NCI-H1105 treated with DMSO at 0.1 percent for 48 hours (cell line): ENCODE measurements at places on chromosomes 4 and X.

GRCh38 chr4:5044341-5044740 is 6.9 kb upstream of the STK32B start:
- no peak for DNase-seq

- no peak for DNase-seq
These were observed 4.6 kb downstream of the SEC31A start for GRCh38 chr4:82886147-82886942.

- DNase-seq = no peak
These were observed 164.2 kb upstream of the SPRY1 start for GRCh38 chr4:123232439-123232838.

GRCh38 chr4:95513022-95513421 is 35.8 kb downstream of the UNC5C start:
- no peak for DNase-seq

- DNase-seq = no peak
These were observed 934.6 kb upstream of the PCDH10 start for GRCh38 chr4:132214519-132214918.

DNA sequence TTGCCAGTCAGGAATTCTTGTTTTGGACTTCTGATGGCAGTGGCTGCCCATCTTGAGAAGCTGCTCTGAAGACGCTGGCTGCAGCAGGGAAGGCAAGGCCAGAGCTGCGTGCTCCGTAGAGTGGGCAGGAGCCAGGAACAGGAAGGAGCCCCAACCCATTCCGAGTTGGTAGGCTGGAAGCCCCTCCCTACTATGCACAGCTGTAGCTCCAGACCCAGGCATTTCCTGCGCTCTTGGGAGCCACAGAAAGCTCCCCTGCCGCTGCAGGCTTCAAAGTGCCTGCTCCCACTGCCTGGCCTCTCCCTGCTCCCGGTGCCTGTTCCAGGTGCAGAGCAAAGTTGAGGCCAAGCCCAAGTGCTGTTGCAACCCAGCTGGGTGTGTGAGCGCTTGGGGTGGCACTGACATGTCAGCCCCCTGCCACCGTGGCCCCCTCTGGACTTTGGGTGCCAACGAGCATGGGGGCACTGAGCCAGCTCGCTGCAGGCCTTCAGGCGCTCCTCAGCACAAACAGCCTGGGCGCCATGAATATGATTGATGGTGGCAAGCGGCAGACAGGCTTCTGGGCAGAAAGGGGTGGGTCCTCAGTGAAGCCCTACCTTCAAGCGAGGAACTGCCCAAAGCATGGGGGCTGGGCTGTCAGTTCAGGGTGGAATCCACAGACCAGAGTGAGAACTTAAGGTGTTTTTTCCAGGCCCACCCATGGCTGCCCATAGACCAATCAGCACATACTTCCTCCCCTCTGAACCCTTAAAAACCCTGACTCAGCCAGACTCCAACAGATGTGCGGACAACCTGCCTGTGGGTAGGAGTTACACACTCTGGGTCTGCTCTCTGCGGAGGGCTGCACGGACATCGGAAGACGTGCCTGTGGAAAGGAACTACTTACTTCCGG is 677.2 kb upstream of the INTU start:
- no peak for DNase-seq

DNA sequence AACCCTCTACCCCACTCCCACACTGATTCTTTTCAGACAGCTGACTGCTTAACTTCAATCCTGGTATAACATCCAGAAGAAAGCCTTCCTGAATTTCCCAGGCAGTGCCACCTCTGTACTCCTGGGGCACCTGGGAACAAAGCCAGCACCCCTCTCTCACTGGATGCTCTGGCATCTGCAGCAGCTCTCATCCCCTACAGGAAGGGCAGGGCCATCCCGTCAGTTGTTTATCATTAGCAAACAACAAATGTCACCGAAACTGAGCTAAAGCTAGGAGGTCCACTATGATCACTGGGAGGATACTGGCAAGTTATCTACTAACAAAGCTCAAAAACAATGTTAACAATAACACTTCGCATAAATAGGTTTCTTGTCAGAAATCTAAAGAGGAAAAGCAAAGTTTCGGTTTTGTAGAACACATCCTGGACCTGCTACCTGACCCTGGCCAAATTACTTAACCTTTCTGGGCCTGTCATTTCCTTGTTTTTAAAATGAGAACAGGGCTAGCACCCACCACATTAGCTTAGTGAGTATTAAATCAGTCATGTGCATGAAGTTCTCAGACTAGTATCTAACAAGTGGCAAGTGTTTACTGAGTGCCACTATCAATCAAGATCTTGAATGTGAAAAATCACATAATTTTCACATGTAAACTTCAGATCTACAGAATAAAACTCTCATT is 86.6 kb downstream of the NR3C2 start:
- no peak for DNase-seq

DNA sequence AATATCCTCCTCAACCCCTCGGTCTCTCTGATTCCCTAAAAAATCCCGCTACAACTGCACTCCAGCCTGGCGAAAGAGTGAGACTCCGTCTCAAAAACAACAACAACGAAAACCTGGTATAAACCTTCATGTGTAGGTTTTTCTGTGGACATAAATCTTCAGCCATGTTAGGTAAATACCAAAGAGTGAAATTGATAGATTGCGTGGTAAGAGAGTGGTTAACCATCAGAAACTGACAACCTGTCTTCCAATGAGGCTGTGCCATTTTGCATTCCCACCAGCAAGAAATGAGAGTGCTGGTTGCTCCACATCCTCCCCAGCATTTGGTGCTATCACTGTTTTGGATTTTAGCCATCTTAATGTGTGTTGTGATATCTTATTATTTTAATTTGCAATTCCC is 10.9 kb downstream of the TBC1D19 start:
- DNase-seq = no peak

DNA sequence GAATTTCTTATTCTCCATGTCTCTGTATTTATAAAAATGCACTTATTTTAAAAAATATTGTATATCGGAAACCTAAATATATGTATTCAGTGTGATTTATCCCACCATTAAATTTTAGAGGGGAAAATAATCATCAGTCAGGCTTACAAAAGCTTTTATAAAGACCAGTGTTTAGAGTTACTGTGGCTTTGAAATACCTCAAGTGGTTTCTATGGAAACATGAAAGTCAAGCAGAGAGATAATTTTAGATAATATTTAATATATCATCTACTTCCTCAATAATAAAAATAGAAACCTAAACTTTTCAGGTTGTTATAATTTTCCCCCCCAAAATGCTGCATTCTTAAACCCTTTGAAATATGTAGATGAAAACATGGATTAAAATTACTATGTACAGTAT is 332.9 kb upstream of the PITX2 start:
- DNase-seq = no peak
